Esophagus mucosa (tissue), 1 donor: ENCODE measurements at places on chromosomes 12 and 14. TPM values are rescaled to one million over a fixed set of nuclear protein-coding genes. Genes with fewer than 3 reads are reported as not detected.

STXBP6 gene
- total RNA-seq, result 0.56 TPM

C12orf76 gene
- total RNA-seq, result 3.3 TPM

TSHR gene
- total RNA-seq, result not detected

RPS6KL1 gene
- 1.7 TPM for total RNA-seq

NDRG2 gene
- total RNA-seq, result 54.7 TPM

LRTM2 gene
- not detected for total RNA-seq

KIF5A gene
- 0.16 TPM for total RNA-seq

PRIMA1 gene
- total RNA-seq, result 1.8 TPM

GSKIP gene
- 41.8 TPM for total RNA-seq

IL22 gene
- 0.44 TPM for total RNA-seq

PIP4K2C gene
- 35.8 TPM for total RNA-seq

KCNH3 gene
- total RNA-seq, result not detected

ITPR2 gene
- 35.1 TPM for total RNA-seq

SYNDIG1L gene
- not detected for total RNA-seq

NKX2-8 gene
- total RNA-seq, result 2.4 TPM

NUAK1 gene
- 1.7 TPM for total RNA-seq

CD4 gene
- 2.2 TPM for total RNA-seq

TRIM9 gene
- total RNA-seq, result 0.32 TPM

KRT3 gene
- total RNA-seq, result 1.0 TPM

ACSM4 gene
- not detected for total RNA-seq

HOXC5 gene
- total RNA-seq, result 0.60 TPM

YAF2 gene
- total RNA-seq, result 18.0 TPM

C1R gene
- total RNA-seq, result 76.2 TPM

NPFF gene
- not detected for total RNA-seq

LRP6 gene
- 12.9 TPM for total RNA-seq
